ENCODE measurements at places on chromosomes 4 and X.

GRCh38 chr4:3302786-3303564 is 10.2 kb downstream of the RGS12 start:
- DNase-seq, result no peak

DNA sequence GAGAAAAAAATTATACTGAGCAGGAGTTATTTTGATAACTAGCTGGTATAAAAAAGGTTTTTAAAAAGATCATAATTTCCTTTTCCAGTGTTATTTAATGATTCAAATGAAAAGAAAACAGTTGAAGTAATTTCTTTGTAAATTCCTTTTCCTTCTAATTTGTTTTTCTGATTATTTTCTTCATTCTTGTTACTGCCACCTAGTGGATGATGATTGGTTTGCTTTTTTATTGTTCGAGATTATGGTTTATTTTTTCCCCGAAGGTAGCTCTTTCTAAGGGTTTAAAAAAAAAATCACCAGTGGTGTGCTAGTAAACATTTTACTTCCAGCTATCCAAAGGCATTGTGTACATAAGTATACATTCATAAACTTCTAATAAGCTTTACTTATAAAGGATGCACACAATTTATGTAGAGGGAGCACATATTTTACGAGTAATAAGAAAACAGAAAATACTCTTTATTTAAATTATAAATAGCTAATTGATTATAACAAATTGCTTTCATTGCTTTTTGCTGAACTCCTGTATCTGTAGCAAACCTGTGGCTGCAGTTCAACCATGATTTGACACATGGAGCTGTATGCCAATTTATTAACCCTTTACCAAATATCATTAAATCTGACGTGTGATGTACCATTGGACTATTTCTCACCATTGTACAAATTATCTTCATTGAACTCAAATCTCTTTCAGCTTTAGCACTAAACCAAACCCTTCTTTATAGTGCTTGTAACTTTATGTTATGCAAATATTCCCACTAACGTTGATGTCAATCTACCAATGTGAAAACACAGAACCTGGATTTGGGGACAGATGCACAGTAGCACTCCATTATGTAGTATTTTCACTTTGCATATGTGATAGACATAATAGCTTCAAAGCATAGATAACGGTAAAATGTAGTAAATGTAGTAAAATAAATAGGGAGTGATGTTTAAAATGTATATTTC is 97.8 kb upstream of the ANK2 start:
- no peak for DNase-seq

DNA sequence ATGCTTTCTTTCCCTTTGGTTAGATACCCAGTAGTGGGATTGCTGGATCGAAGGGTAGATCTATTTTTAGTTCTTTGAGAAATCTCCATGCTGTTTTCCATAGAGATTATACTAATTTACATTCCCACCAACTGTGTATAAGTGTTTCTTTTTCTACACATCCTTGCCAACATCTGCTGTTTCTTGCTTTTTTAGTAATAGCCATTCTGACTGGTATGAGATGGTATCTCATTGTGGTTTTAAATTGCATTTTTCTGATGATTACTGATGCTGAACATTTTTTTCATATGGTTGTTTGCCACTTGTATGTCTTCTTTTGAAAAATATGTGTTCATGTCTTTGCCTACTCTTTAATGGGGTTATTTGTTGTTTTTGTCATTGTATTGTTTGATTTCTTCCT is 6.6 kb upstream of the AGA start:
- no peak for DNase-seq

DNA sequence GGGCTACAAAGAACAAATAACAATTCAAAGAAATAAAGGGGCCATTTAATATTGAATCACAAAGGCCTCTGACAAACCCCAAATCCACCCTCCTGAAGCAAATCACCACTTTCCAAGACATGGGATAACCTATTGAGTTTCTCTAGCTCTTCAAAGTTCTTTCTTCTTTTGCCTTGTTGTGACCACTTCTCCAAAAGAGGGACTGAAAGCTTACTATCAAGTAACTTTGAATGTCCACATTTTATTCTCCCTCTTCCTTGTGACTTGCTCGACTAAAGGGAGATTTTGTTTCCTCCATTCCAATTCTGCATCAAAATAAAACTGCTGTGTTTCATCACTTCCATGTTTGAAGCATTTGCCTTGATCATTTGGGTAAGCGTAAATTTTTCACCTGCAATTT is 166.6 kb upstream of the SLC7A11 start:
- DNase-seq, result no peak

- no peak for DNase-seq
Measured at GRCh38 chr4:15947684-15948083, 9.1 kb upstream of the FGFBP1 start.

- no peak for DNase-seq
Measured at GRCh38 chr4:54498661-54499111, 159.1 kb upstream of the KIT start.

DNA sequence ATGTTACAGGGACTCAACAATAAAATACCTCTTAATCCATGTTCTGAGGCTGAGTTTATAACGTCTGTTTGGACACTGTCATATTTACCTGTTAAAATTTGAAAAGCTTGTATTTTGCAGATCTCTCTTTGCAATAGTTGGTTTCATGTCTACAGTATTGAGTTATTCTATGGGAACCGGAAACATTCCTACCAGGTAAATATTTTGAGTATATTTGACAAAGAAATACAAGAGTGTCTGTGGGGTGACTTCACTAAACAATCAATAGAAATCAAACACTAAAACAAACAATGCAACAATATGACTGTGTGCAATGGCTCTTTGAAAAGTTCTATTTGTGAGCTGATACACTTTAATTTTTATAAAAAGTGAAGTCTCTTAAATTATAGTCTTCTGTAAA is 47.7 kb upstream of the CXCL8 start:
- DNase-seq, result no peak

DNA sequence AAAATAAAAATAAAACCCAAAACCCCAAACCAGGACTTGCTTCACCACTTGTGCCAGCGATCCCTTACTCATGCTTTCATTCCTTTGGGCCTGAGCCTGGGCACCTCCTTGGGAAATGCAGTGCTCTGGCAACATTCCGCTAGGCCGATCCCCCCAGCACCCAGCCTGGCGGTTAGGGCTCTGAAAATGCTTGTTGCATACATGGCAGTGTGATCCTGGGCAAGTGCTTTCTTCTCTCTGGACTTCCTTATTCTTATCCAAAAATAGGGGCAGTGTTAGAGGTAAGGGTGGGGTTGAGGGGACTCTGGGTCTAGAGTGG is 4.6 kb downstream of the ZNF185 start:
- no peak for DNase-seq

DNA sequence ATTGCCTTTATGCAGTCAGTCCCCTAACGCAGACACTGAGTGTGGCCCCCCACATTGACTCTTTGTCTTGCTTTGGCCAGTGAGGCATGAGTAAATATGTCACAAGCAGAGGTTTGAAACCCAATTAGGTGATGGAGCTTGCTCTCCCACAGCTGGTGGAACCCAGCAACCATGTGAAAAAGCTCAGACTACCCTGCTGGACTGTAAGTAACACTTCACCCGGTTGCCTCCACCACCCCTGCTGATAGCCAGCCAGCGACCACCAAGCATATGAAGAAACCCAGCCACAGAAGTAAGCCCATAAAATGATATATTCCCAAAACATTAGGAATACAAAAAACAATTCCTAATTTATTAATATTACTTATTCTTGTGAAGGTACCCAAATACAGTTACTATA is 21.6 kb upstream of the PDCL2 start:
- DNase-seq, result no peak

All from nucleus accumbens (tissue), 56 donors.